NCI-H1105 (cell line): ENCODE measurements at places on chromosomes 2 and 18.

DNA sequence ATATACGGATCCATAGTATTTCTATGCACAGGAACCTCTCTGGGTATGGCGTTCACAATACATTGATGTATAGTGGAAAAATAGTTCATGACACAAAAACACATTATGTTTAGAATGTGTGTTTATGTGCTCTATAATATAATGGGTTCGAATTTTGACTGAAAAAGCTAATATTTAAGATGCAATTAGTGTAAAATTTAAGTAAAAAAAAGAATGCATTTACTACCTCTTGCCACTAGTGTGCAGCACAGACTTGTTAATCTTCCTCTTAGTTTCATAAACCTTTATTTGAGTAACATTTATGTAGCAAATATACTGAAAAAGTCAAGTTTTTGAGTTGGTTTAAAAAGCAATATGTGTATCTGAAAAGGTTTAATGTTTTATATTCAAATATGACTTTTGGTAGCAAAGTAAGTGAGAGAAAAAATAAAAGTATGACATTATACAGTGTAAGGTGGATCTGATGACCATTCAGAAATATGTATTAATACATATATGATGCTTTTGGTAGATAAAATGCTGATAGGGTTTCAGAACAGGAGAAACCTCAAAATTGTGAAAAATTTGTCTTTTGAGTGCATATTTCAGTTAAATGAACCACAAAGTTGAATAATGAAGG, 49.4 kb downstream of the CCDC102B start:
- DNase-seq, result peak; percentile 9

DNA sequence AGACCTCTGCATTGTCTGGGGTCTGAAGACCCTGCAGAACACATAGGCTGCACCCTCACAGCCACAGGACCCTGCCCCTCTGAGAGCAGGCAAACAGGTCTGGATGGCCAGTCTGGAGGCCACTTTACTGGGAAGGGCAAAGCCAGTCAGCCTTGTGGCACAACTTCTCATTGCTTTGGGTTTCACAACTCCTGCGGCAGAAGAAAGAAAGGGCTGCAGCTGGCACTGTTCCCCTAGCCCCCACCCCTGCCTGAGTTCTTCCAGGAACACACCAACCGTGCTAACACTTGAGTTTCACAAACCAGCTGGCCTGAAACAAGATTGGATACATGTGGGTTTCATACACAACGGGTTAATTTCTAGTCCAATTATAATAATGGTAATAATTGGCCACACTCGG, 276.5 kb upstream of the MGAT5 start:
- peak; percentile 57 for DNase-seq

DNA sequence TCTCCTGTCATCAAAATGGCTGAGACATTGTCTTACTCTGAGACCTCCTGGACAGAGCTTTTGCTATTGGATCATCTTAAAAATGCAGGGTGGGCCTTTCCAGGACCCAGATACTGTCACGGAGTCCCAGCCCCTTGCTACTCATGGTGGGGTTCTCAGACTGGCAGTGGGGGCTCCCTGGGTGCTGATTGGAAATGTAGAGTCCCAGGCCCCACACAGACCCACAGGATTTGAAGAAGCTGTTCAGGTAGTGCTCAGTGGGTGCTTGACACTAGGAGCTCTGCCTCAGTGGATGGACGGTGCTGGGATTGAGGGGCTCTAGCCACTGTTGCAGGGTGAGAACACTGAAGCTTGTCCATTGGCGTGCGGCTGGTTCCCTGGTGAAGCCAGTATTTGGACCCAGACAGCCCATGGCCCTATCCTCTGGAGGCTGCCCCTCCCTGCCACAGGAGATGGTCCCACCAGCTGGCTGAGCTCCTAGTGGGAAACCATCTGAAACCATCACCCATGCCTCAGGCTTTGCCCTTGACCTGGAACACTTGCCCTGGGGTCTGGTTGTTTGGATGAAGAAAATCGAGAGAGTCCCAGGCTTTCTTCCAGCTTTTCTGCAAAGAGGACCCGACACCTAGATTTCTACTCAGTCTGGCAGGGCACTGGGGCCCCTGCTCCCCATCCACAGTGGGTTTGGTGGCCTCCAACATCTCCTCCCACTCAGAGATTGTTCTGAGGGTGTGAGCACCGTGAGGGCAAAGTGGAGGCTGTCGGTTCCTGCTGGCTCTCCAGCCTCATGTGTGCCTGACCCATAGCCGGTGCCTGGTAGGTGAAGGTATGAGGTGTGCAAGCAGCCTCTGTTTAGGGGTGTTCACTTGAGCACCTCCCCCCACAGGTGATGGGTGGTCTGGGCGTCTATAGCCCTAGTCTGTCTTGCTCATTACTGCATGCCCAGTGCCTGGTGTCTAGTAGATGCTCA, 30.1 kb downstream of the MROH2A start:
- DNase-seq, result no peak

GRCh38 chr2:128252501-128252900, 66.2 kb downstream of the HS6ST1 start:
- no peak for DNase-seq

- DNase-seq, result no peak
These were observed 43.3 kb upstream of the ITM2C start for GRCh38 chr2:230821261-230821990.

GRCh38 chr18:69718912-69719547, 228.6 kb downstream of the CD226 start:
- no peak for DNase-seq

DNA sequence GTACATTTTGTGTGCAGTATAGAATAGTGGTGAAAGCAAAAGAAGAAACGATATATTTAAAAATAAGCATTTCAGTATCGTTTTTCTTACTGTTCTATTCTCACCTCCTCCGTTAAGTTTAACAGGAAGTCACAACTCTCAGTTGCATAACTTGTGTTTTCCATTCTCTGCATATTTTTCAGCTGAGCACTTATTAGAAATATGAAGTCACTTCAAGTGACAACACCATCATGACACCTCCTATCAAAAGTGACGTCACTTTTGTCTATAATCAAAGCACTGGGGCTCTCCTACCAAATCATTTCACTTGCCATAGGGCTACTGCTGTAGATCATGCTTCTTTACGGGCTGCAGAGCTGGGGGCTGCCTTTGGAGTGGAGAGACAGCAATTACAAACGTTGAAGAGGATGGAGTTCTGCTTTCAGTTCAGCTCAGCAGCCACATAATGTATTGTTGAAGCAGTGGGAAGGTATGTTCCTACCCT, 36.3 kb downstream of the STAT4 start:
- DNase-seq, result no peak

DNA sequence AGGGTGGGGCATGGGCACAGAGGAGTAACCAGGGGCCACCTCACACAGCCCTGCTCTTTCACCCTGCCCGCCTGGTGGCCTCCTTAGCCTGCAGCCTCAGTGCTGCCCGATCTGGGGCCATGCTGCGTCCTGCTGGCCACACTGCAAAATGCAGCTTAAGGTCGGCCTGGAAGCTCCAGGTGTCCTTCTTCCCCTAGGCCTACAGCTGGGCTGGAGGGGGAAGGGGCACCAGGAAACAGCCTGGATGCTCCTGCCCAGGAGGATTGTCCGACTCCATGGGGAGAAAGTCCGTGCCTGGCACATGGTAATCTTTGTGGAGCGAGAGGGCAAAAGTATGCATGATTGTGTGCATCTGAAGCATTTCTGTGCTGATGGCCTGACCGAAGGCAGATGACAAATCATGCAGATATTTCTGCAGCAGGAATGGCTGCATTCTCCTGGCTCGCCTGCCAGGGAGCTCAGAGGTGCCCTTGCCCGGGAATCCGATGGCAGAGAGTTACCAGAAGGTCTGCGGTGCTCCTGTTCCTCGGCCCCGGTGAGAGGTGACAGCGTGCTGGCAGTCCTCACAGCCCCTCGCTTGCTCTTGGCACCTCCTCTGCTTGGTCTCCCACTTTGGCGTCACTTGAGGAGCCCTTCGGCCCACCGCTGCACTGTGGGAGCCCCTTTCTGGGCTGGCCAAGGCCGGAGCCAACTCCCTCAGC, 12.8 kb upstream of the ALPP start:
- no peak for DNase-seq

DNA sequence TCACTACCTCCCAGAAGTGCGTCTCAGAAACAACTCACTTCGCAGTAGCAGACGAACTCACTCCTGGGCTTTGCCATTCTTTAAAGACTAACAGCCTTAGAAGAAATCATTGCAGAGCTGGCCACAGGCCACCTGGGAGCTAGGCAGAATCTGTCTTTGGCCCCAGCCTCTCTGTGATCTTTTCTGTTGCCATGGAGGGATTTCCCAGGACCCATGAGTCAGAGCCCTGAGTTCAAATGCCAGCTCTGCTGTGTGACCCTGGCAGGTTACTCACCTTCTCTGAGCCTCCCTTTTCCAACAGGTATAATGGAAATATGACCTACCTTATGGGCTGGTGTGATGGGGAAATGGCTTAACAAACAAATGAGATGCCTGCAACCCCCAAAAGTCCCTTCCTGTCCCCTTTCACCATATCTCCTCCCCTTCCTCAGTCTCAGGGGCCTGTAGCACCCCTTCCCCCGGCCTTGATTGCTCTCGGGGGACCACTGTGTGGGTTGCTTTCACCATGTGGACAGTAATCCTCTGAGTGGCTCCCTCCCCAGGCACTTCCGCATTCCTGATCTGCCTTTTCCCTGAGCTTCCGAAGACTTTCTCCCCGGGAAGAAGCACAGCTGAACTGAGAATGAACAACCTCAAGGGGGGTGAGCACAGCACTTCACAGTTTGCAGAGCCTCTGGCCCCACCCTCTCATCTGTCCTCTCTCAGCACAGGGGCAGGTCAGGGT, 34.0 kb upstream of the SLC66A3 start:
- no peak for DNase-seq

- DNase-seq, result peak; percentile 37
These were observed 14.3 kb downstream of the COPS7B start for GRCh38 chr2:231800493-231801091.

- no peak for DNase-seq
These were observed 1601.2 kb upstream of the CELF4 start for GRCh38 chr18:39166776-39167175.
